Muscle of back (tissue), 13 donors: ENCODE measurements at places on chromosomes 6 and 20.

DNA sequence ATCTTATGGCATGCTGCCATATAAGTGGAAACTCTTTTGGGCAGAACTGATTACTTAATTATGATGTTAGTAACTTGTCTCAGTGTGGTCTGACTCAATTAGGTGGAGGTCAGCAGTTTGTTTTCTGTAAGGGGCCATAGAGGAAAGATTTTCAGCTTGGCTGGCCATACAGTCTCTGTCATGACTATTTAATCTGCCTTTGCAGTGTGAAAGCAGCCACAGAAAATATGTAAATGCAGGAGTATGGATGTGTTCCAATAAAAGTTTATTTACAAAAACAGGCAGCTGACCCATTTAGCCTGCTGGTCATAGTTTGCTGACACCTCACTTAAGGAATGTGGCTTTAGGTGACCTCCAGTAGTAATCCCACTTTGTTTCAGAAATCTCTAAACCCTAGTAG lies 700.7 kb downstream of the EPM2A start:
- no peak for DNase-seq

GRCh38 chr6:160960839-160961238 lies 30.7 kb upstream of the MAP3K4 start:
- no peak for DNase-seq

GRCh38 chr6:156160007-156160794 lies 617.0 kb upstream of the ARID1B start:
- no peak for DNase-seq

DNA sequence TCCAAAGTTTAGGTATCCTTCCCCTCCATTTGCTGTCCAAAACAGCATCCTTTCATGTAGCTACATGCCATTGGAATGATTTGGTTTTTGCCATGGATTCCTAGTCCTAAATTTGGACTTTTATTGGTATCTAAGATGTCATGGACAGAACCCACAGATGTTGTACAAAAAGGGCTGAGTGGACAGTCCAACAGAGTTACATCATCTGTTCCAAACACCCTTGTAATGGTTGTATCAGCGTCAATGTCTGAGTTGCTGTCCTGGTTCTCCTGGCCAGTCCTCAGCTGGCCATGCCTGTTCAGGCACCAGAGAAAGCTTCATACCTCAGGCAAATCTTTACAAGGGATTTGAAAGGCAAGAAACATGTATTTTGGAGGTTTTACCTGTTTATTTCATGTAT lies 191.3 kb downstream of the ESR1 start:
- DNase-seq: no peak

DNA sequence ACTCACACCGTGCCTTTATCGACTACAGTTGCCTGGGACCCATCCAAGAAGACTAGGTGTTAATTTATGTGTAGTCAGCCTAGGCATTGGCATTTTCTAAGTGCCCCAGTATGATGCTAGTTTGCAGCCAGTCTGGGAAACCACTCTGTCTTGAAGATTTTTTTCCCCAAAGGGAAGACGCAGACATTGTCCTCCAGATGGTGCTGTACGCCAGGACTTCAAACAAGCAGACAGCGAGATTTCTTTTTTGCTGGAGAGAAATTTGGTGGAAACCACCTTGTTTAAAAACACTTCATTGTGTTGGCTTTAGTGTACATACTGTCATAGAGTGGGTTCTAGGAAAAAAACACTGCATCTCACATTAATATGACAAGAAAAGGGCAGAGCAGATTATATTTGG lies 30.0 kb downstream of the ALDH5A1 start:
- DNase-seq: no peak

- no peak for DNase-seq
These were observed 7.1 kb upstream of the UST start for GRCh38 chr6:148739822-148740128.

DNA sequence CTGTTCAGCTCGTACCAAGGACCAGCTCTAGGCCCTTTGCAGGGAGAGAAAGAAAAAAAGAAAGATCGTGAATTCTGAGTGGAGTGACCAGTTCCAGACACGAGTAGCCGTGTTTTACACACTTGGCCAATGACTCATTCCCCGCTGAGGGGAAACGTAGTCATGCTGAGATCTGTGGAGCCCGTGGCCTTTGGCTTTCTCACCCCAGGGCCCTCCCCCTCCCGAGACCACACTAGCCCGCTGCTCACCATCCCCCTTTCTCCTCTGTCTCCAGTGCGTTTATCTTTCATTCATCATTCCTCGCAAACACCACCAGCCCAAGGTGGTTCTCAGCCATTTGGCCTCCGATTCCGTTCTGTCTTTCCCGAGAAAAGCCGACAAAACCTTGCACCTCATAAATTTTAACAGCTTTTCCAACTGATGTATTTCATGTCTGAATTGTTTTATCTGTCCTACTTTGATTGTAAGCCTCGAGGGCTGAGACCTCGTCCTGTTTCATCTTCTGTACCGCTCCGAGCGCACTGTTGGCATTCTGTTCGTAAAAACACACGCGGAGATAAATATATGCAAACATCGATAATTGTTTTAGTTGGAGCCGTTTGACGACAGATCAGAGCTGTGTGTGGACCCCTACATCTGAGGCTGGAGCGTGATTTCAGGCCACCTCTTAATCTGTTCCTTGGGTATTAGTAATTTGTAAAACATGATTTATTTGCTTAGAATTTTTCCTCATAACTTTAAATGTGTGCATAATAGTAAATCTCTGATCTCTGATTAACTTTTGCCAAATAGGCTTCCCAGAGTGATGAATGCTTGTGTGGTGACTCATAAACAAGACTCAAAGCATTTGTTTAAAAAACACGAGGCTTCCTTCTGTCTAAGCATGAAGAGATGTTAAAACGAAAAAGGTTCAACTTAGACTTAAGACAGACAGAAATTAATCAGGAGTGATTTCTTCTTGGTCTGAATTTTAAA lies 336.6 kb downstream of the CDH4 start:
- peak; percentile 27 for DNase-seq

- no peak for DNase-seq
These were observed 215.0 kb upstream of the SHLD1 start for GRCh38 chr20:5535125-5535756.

DNA sequence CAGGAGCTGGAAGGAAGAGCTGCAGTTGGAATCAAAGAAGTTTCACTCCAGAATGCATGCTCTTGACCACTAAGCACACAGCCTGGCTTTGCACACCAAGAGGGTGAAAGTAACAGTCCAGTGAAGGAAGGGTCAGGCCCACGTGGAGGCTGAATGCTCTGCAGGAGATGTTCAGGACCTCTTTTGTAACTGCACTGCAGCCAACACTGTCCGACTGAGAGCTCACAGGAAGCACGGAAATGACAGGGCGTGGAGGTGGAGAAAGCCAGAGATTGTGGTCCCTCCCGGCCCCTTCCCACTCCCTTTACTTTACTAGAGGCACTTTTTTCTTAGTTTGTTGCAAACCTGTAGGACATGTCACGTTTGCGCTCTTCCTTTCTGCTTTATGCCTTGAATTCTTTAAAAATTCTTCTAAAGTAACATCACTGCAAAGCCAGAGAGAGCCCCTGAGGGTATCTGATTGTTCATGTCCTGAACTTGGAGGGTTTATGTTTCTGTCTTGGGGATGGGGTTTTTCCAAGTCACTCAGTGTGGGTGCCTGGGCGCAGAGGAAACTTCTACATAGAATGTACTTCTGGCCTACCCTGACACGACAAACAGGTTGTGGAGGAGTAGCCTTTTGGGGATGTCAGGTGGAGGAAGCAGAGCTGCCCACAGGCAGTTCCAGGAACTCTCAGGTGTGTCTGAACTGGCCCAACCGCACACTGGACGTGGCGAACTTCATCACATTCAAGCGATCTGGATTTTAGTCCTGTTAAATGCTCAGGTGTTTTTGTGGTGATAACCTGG lies 40.9 kb downstream of the JAG1 start:
- no peak for DNase-seq

DNA sequence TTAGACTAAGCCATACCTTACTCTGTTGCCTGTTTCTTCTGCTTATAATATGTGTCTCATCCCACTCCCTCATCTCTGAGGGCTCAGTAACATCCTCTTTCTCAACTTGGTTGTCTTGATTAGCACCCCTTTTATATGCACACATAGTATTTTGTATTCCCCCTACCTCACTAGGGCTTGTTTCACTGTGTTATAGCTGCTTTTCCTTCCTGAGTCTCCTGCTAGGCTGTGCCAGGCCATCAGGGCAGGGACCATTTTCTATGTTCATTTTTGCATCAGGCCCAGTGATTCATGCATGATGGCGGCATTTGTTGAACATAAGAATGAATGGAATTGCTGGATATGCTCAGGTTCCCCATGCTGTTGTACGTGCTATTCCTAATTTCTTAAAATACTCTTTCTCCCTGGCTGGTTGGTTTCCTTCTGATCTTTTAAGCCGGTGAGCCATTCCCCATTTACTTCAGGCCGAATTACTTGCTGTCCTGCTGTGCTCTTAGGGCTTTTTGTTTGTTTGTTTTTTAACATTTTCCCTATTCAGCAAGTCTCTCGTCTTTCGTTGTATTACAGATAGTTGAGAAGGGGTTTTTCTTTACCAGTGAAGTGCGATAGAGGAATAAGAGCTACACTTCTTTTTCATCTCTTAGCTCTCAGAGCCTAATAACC lies 183.2 kb downstream of the CARMIL1 start:
- no peak for DNase-seq

DNA sequence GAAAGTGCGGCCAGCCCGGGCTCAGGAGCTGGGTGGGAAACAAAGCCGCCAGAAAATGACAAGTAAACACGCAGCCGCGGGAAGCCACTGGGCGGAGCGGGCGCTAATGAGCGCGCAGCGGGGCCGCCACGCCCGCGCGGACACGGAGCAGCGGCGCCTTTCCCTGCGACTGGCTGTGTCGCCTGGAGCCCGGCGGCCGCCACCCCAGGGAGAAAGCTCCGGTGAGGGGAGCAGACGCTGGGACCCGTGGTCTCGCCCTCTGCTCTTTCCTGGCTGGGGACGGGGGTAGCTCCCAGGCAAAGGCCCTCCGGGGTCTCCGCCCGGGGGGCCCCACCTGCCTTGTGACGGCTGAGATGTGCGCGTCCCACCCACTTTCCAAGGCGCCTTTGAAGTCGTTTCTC lies 54.9 kb downstream of the PRR18 start:
- DNase-seq: no peak

DNA sequence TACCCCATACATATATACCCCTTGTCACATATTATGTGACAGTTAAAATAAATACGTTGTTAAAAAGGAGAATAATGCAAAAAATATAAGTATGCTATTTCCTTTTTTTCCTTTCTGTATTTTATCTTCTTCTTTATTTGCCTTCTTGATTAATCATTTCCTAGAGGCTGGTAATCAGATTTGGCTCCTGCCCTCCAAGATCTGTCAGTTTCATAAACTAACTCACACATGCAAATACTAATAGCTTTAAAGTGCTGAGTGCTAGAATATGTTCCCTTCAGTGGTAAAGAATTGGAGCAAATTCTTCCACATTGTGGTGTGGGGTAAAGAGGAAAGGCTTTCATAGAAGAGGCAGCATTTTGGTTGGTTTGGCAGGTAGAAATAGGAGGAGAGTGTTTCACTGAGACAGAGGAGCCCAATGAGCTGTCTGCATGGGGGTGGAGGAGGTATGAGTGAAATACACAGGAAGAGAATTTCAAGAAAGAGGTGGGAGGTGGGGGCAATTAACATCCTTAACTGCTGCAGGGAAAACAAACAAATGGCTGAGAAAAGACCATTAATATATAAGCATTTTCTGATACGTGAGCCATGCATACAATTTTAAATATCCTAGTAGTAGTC lies 523.9 kb downstream of the BMP2 start:
- DNase-seq: no peak

DNA sequence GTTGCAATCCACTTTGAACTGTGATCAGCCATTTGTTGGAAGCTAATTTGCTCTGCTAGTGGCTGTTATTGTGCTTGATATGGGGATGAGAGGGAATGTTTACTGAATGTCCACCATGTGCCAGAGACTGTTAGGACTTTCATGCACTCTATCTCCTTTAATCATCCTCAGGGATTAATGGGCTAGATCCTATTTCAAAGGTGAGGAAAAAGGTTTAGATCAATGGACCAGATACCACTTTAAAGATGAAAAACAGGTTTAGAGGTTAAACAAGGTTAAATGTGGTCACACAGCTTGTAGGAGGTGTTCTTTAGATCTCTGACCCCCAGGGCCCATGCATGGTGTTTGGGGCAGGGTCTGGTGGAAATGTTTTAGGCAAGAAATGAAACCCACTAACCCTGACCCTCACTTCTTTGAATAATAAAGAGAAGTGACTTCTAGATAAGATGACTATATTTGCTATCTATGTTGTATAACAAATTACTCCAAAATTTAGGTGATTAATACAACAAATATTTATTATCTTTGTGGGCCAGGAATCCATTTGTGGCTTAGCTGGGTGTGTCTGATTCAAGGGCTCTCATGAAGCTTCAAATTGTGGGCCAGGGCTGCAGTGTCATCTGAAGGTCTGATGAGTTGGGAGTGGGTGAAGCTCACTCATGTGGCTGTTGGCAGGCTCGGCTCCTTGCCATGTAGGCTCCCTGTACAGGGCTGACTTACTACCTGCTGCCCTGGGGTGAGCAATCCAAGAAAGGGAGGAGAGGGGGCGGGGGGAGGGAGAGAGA lies 127.8 kb upstream of the FOXA2 start:
- DNase-seq: no peak

DNA sequence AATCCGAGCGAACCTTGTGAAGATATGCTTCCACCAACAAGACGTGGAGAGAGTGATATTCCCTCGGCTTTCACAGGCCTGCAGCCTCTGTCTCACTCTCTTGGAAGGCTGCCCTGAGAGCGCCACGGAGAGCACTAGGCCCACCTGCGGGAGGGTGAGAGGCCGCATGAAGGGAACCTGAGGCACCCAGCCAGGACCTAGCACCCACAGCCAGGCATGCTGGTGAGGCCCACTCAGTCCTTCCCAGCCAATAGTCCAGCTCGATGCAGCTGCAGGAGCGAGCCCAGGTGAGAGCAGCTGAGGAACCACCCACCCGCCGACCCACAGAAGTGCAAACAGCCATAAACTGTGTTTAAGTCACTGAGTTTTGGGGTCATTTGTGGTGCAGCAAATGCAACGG lies 227.2 kb downstream of the QKI start:
- no peak for DNase-seq

GRCh38 chr6:84762220-84763002 lies 2.0 kb downstream of the TBX18 start:
- peak; percentile 89 for DNase-seq

DNA sequence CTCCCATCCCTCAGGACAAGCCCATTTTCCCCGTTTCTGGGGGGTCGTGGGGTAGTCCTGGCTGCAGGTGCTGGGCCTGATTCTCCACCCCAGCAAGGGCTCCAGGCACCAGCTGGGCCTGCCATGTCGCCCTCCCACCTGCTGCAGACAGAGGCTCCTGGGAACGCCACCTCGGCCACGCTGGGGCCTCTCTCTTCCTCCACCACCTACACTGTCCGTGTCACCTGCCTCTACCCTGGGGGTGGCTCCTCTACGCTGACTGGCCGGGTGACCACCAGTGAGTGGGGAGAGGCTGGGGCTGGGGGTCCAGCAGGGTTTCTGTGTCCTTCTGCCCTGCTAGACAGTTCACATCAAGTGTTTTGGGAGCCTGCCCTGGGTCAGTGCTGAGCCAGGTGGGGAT lies 19.3 kb downstream of the COL20A1 start:
- no peak for DNase-seq

- DNase-seq: peak; percentile 78
These were observed 37.2 kb downstream of the SCML4 start for GRCh38 chr6:107786709-107787588.
